ENCODE measurements at places on chromosomes 11 and 22.

DNA sequence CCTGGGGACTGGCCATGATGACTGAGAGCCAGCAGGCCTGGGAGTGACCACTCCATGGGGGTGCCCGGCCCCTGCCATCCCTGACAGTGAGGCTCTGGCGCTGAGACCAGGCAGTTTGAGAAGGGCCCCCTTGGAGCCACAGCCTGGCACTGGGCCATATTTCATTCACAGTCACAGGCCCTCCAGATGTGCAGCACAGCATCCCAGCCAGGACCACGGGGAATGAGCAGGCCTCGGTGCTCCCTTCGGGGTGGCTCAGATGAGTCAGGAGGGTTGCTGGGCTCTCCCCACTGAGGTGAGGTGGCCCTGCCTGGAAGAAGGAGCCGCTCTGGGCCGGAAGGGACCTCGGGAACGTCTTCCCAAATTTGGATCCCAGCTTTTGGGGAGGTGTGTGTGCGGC lies 53.0 kb downstream of the GRAMD4 start:
- DNase-seq, result no peak

- no peak for DNase-seq
Observed at GRCh38 chr11:86948733-86949132, 6.5 kb downstream of the FZD4 start.

- no peak for DNase-seq
Observed at GRCh38 chr22:21714786-21715185, 20.8 kb downstream of the YPEL1 start.

DNA sequence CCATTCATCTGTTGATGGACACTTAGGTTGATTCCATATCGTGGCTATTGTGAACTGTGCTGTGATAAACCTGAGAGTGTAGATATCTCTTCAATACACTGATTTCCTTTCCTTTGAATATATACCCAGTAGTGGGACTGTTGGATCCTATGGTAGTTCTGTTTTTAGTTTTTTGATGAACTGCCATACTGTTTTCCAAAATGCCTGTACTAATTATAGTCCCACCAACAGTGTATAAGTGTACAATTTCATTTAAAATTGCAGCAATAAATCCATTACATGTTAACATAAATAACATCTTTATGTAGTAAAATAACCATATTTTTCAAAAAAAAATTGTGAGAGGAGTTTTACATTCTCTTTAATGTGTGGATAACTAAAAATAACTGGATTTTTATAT lies 65.0 kb upstream of the SYT9 start:
- DNase-seq, result no peak

GRCh38 chr11:35223991-35224390 lies 85.0 kb downstream of the CD44 start:
- peak; percentile 35 for DNase-seq

DNA sequence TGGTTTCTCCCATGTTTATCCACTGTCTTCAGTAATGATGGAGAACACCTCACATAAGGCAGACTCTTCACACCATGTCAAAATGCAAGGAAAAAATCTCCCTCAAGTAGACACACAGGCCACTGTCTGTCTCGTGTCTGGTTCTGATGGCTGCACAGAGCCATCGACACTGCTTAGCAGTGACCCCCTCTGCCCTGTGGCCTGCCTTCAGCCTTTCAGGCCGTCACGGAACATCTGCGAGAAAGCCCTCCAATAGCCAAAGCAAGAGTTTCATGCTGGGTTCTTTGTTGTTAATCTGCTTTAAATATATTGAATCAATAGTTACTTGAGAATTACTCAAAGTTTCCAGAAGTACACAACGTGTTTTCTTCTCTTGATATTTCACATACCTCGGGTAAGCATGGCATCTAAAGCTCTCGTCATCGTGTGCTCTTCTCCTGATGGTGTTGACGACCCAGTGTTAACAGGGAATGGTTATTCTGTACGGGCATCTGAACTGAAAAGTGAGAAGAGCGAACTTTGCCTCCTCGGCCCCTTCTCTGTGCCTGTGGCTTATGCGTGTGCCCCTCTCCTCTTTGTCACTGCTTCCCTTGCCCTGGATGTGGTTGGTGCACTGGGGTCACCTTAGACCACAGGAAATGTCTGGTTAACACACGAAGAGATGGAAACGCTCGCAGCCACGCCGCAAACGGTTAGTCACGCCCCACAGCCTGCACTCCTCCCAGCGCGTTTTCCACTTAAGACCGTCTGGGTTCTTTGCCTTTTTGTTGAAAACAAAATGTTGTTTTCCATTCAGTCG lies 33.4 kb upstream of the CTTN start:
- DNase-seq, result no peak

- DNase-seq, result no peak
Observed at GRCh38 chr22:21713428-21714058, 22.1 kb downstream of the YPEL1 start.

DNA sequence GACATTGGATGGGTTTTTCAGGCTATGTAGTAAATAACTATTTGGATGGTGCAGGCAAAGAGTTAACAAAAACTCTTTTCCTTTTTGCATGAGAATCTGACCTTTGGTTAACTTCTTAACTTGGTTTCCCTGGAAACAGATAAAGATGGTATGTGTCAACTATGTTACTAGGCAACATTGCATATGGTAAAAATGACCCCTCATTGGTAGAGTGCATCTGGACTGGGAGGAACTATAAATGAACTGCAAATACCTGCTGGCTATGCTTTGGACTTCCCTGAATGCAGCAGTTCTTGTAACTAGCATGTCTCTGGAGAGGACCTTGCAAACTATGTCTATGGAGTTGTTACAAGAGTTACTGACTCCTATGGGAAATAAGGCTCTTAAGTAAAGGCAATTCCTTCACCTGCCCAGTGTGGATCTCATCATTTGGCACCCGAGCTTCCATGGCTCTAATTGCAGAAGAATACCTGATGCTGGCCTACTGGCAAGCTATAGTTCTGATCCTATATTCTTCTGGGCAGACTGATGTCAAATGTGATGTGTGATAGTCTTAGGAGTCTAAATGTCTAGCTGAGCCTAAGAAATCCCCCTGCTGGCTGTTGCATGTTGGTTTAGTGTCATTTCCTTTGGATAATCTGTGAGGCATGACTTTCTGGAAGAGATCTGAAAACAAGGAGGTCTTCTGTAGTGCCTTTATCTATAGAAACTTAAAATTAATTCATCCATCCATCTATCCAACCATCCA lies 126.7 kb upstream of the MTMR2 start:
- DNase-seq, result no peak

- no peak for DNase-seq
Observed at GRCh38 chr22:36830601-36831000, 13.8 kb upstream of the PVALB start.

- DNase-seq, result peak; percentile 13
Observed at GRCh38 chr11:77959434-77959833, 35.0 kb downstream of the INTS4 start.

DNA sequence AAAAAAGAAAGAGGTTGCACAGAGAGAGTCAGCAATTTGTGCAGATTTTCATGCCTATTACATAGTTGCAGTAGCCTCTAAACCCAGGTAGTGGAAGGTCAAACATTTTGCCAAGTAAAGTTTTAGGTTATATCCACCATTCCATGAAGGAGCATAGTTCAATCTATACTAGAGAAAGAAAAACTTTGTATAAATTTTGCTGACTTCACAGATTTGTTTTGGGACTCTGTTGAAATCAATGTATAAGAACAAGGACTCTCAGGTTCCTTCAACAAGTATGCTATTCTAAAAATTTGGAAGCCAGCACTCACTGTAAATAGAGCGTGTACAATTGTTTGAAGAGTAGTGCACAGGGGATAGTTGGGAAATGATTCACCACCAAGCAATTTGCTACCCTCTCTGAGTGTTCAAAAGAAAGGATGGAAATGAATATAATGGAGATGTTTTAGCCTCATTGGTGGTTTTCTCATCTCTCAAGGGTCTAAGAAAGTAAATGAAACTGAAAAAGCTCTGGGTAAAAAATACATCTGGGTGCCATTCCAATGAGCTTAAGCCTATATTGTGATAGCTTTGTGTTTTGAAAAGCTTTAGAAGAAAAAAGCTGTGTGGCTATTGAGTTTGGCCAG lies 508.4 kb upstream of the LUZP2 start:
- DNase-seq, result no peak

GRCh38 chr11:76048763-76049162 lies 157.5 kb downstream of the WNT11 start:
- DNase-seq, result no peak

- no peak for DNase-seq
Observed at GRCh38 chr22:44758344-44758973, 6.1 kb downstream of the ARHGAP8 start.

GRCh38 chr11:11977206-11977938 lies 31.1 kb downstream of the DKK3 start:
- no peak for DNase-seq

GRCh38 chr11:115645631-115646317 lies 141.6 kb upstream of the CADM1 start:
- DNase-seq, result no peak

DNA sequence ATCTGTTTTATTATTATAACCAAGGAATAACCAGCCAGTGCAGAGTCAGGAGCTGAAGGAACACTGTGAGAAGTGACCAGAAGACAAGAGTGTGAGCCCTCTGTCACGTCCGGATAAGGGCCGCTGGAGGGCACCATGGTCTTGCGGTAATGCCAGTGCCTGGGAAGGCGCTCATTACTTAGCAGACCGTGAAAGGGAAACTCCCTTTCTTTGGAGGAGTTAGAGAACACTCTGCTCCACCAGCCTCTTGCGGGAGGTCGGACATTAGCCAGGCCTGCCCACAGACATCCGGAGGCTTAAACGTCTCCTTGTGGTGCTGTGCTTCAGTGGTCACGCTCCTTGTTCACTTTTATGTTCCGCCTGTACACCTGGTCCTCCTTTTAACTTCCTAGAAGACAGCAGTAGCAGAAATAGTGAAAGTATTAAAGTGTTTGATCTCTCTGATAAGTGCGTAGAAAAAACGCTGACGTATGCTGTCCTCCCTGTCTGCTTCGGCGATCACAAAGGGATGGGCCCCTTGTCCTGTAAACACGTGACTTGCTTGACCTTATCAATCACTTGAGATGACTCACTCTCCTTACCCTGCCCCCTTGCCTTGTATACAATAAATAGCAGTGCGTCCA lies 120.6 kb upstream of the LMO1 start:
- DNase-seq, result peak; percentile 38

GRCh38 chr11:79931692-79932091 lies 490.9 kb upstream of the TENM4 start:
- no peak for DNase-seq

DNA sequence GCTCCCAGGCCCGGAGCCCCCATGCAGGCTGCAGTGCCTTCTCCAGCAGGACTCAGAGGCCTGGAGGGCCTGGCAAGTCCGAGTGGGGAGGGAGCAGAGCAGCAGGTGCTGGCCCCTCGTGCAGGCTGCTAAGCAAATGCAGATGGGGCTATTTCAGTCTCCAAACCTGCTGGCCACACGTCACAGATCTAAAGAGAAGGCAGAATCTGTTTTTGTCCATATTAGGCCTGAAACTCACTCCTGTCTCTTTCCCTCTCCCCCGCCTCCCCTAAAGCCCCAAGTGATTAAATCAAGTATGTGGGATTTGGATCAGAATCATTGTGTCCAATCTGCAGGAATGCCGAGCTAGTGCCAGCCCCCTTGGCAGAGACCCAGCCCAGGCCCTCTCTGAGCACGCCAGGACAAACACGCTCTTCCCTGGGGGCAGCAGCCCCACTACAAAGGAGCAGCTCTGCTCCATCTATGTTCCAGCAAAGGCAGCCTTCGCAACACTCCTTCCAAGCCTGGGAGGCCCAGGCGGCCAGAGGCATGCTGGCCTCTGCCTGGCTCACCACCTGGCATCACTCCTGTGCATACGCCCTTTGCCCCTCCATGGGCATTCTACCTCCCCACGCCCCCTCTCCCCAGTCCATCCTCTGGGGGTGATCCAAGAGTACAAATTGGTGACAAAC lies 26.5 kb downstream of the RPL27A start:
- no peak for DNase-seq

GRCh38 chr11:14320020-14320419 lies 39.0 kb downstream of the RRAS2 start:
- DNase-seq, result no peak

DNA sequence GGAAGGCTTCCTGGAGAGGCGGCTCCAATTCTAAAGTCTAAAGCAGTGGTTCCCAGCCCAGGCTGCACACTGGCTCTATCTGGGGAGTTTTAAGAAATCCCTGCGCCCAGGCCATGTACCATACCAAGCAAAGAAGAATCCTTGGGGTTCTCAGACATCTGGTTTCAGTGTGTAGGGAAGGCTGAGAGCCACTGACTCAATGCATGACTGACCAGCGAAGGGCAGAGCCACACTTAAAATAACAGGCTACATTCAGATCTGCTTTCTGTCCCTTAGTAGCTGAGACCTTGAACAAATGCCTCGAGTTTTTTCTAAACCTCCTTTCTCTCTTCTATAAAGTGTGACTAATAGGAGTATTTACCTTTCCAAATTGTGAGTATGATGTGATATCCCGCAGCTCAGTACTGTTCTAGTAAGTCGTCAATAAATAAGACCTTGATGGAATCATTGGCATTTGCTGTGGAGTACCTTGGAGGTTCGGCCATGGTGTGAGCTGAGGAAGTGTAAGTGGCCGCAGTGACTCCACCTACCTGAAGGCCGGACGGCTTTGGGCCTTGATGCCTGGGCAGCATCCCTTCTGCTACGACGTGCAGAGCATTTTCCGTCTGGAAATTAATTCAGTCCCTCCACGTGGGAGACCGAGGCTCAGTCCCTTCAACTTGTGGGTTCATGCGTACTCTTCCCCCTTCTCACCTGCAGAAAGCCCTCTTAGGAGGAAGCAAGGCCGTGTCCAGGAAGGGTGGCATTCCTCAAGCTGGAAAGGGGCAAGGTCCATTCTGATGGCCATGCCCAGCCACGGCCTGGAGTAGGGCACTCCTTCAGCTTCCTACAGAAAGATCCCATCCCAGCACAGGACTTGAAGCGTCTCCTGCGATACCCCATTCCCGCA lies 25.1 kb downstream of the GLB1L2 start:
- no peak for DNase-seq

- no peak for DNase-seq
Observed at GRCh38 chr11:1395773-1396374, 6.1 kb downstream of the BRSK2 start.

DNA sequence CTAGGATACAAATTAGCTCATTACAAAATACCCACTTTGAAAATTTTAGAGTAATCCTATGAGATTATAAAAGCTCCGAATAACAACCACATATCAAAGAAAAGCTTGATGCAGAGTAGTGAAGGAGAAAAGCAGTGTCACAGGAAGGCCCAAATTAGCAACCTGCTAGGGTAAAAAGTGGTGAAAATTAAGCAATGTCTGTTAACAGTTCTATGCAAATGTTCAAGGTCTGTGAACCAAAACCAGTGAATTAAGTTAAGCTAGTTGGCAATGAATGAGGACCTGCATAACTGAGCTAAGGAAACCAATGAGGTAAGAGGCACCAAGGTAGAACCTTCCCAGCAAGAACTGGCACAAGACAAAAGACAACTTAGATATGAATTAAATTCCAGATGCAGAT lies 29.6 kb downstream of the PRDM10 start:
- DNase-seq, result no peak

GRCh38 chr11:78740199-78741071 lies 165.8 kb upstream of the NARS2 start:
- DNase-seq, result no peak

DNA sequence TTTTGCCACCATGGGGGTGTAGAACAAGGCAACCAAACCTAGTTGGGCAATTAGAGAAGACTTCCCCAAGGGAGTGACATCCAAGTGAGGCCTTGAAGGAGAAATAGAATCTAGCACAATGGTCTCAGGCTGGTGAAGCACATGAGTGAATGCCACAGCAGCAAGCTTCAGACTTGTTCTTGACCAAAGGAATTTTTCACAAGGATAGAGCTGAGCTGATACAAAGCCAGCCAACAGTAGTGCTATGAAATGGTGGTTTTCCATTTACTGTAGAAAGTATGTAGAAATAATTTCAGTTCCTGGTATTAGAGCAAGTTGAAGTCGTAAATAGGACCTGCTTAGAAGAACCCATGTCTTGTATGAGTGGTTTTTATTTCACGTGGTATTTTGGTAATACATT lies 148.3 kb upstream of the RASSF10 start:
- DNase-seq, result peak; percentile 4
